ENCODE measurements at places on chromosomes 13 and 19. TPM values are rescaled to one million over a fixed set of nuclear protein-coding genes. Genes with fewer than 3 reads are reported as not detected.

KCTD4 gene
- total RNA-seq, result not detected

NCR1 gene
- total RNA-seq, result 81.6 TPM

MISP3 gene
- 0.31 TPM for total RNA-seq

CGB2 gene
- not detected for total RNA-seq

TUBA3C gene
- not detected for total RNA-seq

- H3K27me3 ChIP-seq, result no peaks in the 10 kb centered on the region
- no peaks in the 10 kb centered on the region for H3K4me1 ChIP-seq
- DNase-seq, result no peak
- peaks cover 11% of the 10 kb centered on the region for H3K36me3 ChIP-seq
These were observed 3.1 kb downstream of the TMEM86B start for GRCh38 chr19:55225415-55225958.

GRCh38 chr13:25248071-25248470, 39.2 kb downstream of the MTMR6 start:
- H3K27me3 ChIP-seq, result no peaks in the 10 kb centered on the region
- H3K4me1 ChIP-seq, result no peaks in the 10 kb centered on the region

DNA sequence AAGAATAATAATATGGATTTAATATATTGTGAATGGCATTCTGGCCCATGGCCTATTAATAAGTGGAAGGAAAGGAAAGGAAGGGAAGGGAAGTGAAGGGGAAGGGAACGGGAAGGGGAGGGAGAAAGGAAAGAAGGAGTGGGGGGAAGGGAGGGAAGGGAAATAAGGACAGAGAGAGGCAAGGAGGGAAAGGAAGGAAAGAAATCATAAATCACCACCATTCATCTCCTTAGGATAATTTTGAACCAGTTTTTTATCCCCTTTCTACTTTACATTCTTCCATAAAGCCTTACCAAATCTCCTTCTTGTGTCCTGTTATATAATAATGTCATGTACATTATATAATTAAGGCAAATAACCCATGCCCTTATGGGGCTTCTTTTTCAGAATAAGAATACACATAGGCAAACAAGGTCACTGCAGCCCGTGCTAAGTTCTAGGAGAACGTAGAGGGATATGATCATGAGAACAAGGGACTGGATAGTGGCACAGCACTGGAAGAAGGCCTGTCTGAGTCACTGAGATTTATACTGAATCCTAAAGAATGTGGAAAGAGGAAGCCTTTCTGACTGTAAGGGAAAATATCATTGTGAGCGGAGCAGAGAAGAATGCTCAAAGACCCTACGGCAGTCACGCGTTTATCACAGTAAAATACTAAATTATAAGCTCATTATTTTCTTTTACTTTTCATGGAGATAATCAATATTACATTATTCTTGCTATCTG, 444.5 kb upstream of the GPC6 start:
- no peak overlapping the region for H3K27ac ChIP-seq
- no peaks in the 10 kb centered on the region for H3K36me3 ChIP-seq

DNA sequence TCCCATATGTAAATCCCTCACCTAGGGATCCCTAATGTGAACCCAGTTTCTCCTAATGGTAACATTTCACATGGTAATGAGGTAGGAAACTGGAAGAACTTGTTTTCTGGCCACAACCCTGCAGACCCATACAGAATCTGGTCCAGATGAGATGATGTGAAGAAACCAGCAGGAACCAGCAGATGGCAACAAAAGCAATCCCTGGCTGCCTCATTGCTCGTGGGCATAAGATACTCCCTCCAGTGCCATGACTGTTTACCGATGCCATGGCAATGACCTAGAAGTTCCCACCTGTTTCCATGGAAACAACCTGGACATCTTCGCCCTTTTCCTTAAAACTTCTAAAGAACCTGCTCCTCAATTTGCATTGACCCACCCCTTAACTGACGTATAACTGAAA, 1.4 kb upstream of the CD209 start:
- H3K4me3 ChIP-seq, result no peak overlapping the region
- peaks cover 12% of the 10 kb centered on the region for H3K36me3 ChIP-seq
- DNase-seq, result no peak
- no peak overlapping the region for H3K27ac ChIP-seq
- peaks cover 21% of the 10 kb centered on the region for H3K4me1 ChIP-seq

GRCh38 chr13:99986741-99987140, 5.2 kb downstream of the ZIC2 start:
- peaks cover 6% of the 10 kb centered on the region for H3K4me1 ChIP-seq
- no peak overlapping the region for H3K27ac ChIP-seq
- H3K4me3 ChIP-seq, result no peak overlapping the region
- DNase-seq, result no peak
- peaks cover 51% of the 10 kb centered on the region for H3K27me3 ChIP-seq
- peaks cover 12% of the 10 kb centered on the region for H3K36me3 ChIP-seq

- no peak for DNase-seq
- no peaks in the 10 kb centered on the region for H3K27me3 ChIP-seq
These were observed 73.1 kb downstream of the ERICH6B start for GRCh38 chr13:45542391-45542790.

- H3K27ac ChIP-seq, result peak overlapping the region; percentile 88
- H3K36me3 ChIP-seq, result peaks cover 23% of the 10 kb centered on the region
- no peak for DNase-seq
These were observed 17.2 kb downstream of the CCDC97 start for GRCh38 chr19:41327076-41327575.

DNA sequence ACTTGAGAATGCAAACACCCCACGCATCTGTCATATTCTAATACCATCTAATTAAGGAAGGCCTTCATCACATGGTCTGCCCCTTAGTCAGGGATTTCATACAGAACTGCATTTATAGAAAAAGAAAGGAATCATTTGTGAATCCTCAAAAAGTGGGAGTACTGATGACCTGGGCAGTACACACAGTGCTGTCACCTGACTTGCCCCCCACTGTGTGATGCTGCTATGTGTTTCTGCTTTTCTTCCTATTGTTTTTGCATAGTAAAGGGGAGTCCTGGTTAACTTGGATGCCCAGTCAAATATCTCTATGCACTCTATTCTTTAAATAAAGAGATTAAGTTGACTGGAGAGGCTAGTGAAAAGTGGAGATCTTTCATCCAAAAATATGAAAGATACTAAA, 1921.2 kb upstream of the PRR20A start:
- no peaks in the 10 kb centered on the region for H3K36me3 ChIP-seq
- no peaks in the 10 kb centered on the region for H3K4me1 ChIP-seq
- DNase-seq, result no peak
- no peaks in the 10 kb centered on the region for H3K27me3 ChIP-seq

DNA sequence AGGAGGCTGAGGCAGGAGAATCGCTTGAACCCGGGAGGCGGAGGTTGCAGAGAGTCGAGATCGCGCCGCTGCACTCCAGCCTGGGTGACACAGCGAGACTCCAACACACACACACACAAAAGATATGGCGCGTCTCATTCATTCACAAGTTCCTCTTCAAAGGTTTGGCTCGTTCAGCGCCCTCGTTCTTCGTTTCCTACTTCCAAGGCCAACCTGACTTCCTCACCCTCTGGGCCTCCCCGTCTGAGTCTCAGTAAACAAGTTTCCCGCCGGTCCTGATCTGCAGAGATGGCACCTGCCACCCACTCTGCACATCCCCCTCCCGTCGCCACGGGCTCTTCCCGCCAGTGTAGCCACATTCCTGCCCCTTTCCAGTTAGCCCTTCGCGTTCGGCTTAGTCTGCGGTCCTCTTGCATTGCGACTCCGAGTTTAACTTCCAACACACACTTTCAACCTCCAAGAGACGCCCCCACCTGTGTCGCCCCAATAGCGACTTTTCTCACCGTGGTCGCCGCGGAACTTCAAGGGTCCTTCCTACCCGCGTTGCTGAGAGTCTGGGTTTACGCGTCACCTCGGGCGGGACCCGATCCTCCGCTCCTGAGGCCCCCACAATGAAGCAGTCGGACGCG, 1.3 kb upstream of the BSG start:
- H3K27me3 ChIP-seq, result no peaks in the 10 kb centered on the region
- peak overlapping the region; percentile 91 for H3K27ac ChIP-seq
- DNase-seq, result no peak
- H3K4me1 ChIP-seq, result peaks cover 23% of the 10 kb centered on the region

DNA sequence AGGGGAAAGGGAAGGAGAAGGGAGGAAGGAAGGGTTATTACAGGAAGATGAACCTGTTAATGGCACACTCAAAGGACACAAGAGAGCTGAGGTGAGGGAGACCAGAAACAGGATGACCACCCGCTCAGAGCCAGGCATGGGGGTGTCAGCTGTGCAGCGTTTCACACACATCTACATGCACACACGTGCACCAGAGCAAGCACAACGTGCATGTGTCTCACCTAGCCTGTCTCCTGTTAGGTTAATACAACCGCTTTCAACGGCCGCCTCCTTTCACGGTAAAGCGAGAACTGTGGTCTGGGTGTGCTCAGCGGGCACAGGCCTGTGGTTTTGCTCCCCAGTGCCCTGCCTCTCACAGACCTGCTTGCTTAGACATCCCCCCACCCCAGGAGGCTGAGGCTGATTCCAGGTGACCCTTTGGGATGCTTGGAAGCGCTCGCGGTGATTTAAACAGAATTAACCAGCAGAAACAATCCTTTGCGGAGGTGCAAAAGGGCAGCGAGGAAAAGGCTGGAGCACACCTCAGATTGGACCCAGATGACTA, 27.4 kb downstream of the IRS2 start:
- DNase-seq, result no peak
- H3K27ac ChIP-seq, result no peak overlapping the region
- H3K4me3 ChIP-seq, result no peak overlapping the region

DNA sequence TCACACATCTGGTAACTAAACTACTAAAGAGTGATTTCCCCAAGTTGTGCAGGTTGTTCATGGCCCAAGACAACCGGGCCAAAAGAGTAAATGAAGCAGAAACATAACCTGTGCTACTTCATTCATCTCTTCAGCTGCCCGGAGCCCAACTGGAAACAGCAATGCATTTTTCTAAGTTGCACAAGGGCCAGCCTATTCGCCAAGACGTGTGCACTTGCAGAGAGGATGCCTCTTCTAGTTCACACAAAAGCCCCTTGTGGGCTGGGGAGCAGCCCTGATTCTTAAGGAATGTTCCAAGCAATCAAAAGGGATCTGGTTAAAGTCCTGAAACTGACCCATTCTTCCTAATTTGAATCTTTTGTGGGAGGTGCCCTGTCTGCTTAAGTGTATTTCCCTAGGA, 275.8 kb downstream of the SHISA2 start:
- H3K36me3 ChIP-seq, result no peaks in the 10 kb centered on the region
- DNase-seq, result no peak
- no peak overlapping the region for H3K27ac ChIP-seq
- peaks cover 6% of the 10 kb centered on the region for H3K27me3 ChIP-seq
- H3K4me3 ChIP-seq, result no peak overlapping the region

- H3K36me3 ChIP-seq, result no peaks in the 10 kb centered on the region
- no peak overlapping the region for H3K4me3 ChIP-seq
These were observed 23.1 kb upstream of the KLF5 start for GRCh38 chr13:73035660-73036059.

- no peaks in the 10 kb centered on the region for H3K27me3 ChIP-seq
- H3K36me3 ChIP-seq, result peaks cover 21% of the 10 kb centered on the region
- DNase-seq, result no peak
- peak overlapping the region; percentile 94 for H3K4me3 ChIP-seq
- peaks cover 37% of the 10 kb centered on the region for H3K4me1 ChIP-seq
These were observed 1.3 kb downstream of the ALG5 start for GRCh38 chr13:36997716-36998427.

GRCh38 chr19:16247353-16248182, 49.9 kb downstream of the AP1M1 start:
- H3K4me1 ChIP-seq, result peaks cover 12% of the 10 kb centered on the region
- peak overlapping the region; percentile 24 for H3K27ac ChIP-seq
- peak; percentile 82 for DNase-seq
- H3K36me3 ChIP-seq, result no peaks in the 10 kb centered on the region
- H3K27me3 ChIP-seq, result peaks cover 6% of the 10 kb centered on the region

Measured in natural killer cell treated with Interleukin-12 subunit alpha and Interleukin-12 subunit beta and Interleukin-15 and Interleukin-18, amount 100 ng/mL, for 72 hours (primary cell).